Bronchial smooth muscle cell (primary cell): ENCODE measurements at places on chromosomes 5 and 9. TPM values are rescaled to one million over a fixed set of nuclear protein-coding genes. Genes with fewer than 3 reads are reported as not detected.

Gene LMAN2
- total RNA-seq = 482 and 604 TPM in 2 replicates

Gene FOXD4L6
- total RNA-seq = under 0.01 TPM in 1 of 2 replicates, not detected in the other

Gene DRD1
- under 0.01 TPM in 1 of 2 replicates, not detected in the other for total RNA-seq

Gene GMCL2
- total RNA-seq = not detected in 2 replicates

Gene FOXD4
- 0.09 and 0.16 TPM in 2 replicates for total RNA-seq

Gene ECM2
- 3.6 and 7.2 TPM in 2 replicates for total RNA-seq

Gene LCN1
- total RNA-seq = not detected in 2 replicates

Gene PCDHA4
- total RNA-seq = 0.32 and 0.86 TPM in 2 replicates

Gene SOHLH1
- not detected in 2 replicates for total RNA-seq

Gene HMGCS1
- total RNA-seq = 27.1 and 50.8 TPM in 2 replicates

Gene CDC25C
- total RNA-seq = 0.26 and 1.1 TPM in 2 replicates
